ENCODE measurements at places on chromosomes 2 and 18.

DNA sequence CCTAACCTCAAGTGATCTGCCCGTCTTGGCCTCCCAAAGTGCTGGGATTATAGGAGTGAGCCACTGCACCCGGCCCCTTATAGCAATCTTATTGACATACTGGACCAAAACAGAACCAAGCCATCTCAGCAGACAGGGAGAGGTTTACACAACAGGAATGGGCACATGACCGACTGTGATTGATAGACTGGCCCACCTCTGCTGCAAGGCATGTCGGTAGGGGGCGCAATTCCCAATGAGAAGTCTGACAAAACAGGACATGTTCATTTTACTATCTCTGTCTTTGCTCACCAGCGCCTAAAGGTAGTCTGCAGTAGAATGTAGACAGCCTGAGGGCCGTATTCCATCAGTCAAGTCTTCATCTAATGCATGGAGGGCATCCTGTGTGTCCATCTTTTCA, 2.0 kb downstream of the LYPD6B start:
- no peak for DNase-seq

- DNase-seq, result peak; percentile 16
These were observed 405.0 kb downstream of the XIRP2 start for GRCh38 chr2:167293172-167293781.

DNA sequence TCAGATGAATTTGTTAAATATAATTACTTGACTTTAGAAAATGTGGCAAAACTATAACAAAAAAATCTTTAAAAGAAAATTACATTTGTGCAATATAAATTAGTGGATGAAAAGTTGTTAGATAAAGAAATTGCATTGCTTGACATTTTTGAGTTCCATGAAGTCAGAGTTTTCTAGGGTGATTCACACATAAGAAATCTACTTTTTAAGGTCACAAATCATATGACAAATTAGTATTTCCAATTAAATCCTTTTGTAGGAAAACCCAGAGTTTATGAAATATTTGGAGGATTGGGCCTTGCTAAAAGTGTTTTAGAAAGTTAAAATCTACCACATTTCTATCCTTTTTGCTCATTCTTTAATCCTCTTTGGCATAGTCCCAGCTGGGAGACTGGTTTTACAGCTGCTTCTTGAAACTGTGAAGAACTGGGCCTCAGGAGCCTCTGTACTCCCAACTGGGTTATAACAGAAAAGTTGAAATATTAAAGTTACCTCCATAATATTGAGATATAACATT, 289.2 kb downstream of the LRRTM4 start:
- DNase-seq, result peak; percentile 50

DNA sequence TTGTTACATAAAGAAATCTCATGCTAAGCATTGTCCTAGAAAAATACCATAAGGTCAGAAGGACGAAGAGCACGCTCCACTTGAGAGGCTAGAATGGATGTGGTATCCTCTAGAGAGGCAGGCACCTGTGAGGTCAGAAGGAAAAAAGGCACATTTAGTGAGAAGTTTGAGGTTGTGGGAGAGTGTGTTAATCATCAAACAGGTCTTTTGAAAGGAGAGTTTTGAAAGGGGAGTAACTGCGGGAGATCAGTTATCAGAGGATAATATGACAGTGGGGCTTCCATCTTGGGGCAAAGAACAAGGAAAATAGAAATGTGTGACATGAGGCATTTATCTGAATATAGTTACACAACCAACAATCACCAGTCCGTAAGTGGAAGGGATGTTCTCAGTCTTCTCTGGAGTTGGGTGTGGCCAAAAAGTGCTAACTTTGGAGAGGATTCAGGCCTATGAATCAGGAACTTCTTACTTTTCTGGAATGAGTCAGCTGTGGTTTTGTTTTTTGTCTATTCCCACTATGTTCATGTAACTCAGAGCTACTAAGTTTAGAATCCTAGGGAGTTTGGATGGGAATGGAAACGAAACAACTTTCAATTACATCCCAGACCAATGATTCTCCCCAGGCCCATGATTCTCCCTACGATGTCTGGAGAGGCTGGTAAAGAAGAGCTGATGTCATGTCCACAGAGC, 451.4 kb upstream of the ST6GAL2 start:
- peak; percentile 64 for DNase-seq

DNA sequence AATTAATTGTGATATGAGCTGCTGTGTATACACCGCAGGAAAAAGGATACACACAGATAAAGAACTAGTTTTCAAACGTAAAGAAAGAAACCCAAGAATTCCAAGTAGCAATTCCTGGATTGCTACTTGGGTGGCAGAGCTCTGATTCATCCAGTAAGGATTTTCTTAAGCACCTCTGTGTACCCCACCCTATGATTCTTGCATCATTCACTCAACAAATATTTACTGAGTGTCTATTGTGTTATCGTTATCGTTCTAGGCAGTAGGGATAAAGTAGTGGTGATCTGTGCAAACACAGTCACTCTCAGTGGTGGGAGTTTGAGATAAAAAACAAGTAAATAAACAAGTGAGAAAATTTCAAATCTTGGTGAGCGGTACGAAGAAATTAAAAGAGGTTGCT, 4.9 kb upstream of the TMEM200C start:
- peak; percentile 12 for DNase-seq

GRCh38 chr2:239482778-239483712, 82.2 kb upstream of the HDAC4 start:
- DNase-seq, result no peak

GRCh38 chr2:169362894-169363559, 693 bp upstream of the LRP2 start:
- no peak for DNase-seq

DNA sequence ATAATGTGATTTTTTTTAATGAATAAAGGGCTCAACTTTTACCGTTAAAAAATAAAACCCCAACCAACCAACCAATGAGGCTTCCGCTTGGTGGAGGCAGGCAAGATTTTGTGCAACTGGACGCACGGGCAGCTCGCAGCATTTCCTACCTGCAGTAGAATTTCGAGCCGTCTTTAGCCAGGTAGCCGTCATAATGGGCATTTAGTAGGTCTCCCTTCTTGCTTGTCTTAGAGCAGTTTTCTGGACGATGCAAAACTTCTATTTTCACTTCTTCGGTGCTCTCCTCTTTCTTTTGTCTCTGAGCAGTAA, 316 bp downstream of the FKBP7 start:
- no peak for DNase-seq

DNA sequence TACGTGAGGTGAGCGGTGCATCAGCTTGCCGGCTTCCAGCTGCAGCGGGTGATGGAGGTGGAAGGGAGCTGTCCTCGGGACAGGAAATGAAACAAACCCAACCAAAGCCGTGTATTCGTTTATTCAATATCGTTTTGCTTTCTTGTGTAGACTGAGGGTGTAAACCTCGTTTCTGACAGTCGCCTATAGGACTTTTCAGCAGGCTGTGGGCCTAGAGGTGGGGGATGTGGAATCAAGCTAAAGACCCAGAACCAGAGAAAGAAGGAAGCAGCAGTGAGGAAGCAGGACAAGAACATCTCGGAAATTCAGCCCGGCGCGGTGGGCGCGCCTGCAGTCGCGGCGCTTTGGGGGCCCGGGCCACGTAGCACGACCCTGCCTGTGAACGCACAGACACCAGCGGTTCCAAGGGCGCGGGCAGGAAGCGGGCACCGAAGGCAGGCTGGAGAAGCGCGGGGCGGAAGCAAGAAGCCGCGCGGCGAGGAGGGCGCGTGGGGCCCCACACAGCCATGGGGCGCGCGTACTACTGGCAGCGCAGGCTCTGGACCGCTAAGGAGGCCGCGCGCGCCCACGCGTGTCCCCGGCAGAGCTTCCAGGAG, 755 bp upstream of the ATP9B start:
- no peak for DNase-seq
